ENCODE measurements at places on chromosomes 2 and 18.

GRCh38 chr2:160584972-160585494 is 91.4 kb upstream of the RBMS1 start:
- DNase-seq = no peak

- DNase-seq = no peak
Measured at GRCh38 chr2:224837558-224837957, 121.4 kb upstream of the CCDC195 start.

GRCh38 chr18:60120231-60120750 is 220.5 kb downstream of the PMAIP1 start:
- DNase-seq = no peak

DNA sequence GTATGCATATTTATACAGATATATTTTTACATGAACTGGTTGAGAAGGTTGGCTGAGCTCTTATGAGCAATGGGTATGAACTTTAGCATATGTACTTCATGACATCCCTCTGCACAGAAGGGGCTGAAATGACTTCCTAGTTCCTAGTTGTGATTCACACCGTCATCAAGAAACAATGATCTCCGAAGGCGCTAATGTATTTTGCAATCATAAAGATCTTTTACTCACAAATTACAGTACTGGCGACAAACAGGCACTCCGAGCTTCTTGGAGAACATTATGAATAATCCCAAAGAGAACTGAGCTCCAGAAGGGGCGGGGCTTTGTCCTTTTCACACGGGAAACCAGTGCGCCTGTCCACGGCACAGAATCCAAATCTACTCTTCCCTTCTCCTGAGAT is 18.1 kb downstream of the BCL2 start:
- DNase-seq = no peak

- DNase-seq = no peak
Measured at GRCh38 chr2:169108099-169108884, 38.9 kb downstream of the DHRS9 start.

- no peak for DNase-seq
Measured at GRCh38 chr2:120641366-120641771, 94.3 kb upstream of the GLI2 start.
